ENCODE measurements at places on chromosomes 1 and 21. TPM values are rescaled to one million over a fixed set of nuclear protein-coding genes. Genes with fewer than 3 reads are reported as not detected.

Gene TMEM61
- not detected for total RNA-seq

Gene FCRL2
- not detected for total RNA-seq

Gene SRM
- 110 TPM for total RNA-seq

Gene C1orf116
- total RNA-seq = 0.15 TPM

Gene RNU1-1
- total RNA-seq = under 0.01 TPM

Gene UTS2
- total RNA-seq = 0.17 TPM

Gene ANKRD65
- 0.50 TPM for total RNA-seq

Gene KRTAP13-2
- not detected for total RNA-seq

Gene LENEP
- not detected for total RNA-seq

Gene PRAMEF5
- not detected for total RNA-seq

Gene NBPF3
- total RNA-seq = 20.3 TPM
